ENCODE measurements at places on chromosomes 1 and 21. TPM values are rescaled to one million over a fixed set of nuclear protein-coding genes. Genes with fewer than 3 reads are reported as not detected.

GRCh38 chr1:107648071-107648470, 316.9 kb downstream of the VAV3 start:
- no peak for DNase-seq
- no peak overlapping the region for H3K4me3 ChIP-seq
- H3K27me3 ChIP-seq = no peaks in the 10 kb centered on the region
- H3K27ac ChIP-seq = no peak overlapping the region
- H3K4me1 ChIP-seq = no peaks in the 10 kb centered on the region

The LPAR3 gene
- total RNA-seq = not detected

The LRRIQ3 gene
- total RNA-seq = 0.23 TPM

The ADPRS gene
- 17.5 TPM for total RNA-seq

GRCh38 chr1:211843507-211844298, 13.1 kb upstream of the LPGAT1 start:
- no peak overlapping the region for H3K27ac ChIP-seq
- DNase-seq = no peak
- H3K36me3 ChIP-seq = no peaks in the 10 kb centered on the region

The LCE1B gene
- not detected for total RNA-seq

DNA sequence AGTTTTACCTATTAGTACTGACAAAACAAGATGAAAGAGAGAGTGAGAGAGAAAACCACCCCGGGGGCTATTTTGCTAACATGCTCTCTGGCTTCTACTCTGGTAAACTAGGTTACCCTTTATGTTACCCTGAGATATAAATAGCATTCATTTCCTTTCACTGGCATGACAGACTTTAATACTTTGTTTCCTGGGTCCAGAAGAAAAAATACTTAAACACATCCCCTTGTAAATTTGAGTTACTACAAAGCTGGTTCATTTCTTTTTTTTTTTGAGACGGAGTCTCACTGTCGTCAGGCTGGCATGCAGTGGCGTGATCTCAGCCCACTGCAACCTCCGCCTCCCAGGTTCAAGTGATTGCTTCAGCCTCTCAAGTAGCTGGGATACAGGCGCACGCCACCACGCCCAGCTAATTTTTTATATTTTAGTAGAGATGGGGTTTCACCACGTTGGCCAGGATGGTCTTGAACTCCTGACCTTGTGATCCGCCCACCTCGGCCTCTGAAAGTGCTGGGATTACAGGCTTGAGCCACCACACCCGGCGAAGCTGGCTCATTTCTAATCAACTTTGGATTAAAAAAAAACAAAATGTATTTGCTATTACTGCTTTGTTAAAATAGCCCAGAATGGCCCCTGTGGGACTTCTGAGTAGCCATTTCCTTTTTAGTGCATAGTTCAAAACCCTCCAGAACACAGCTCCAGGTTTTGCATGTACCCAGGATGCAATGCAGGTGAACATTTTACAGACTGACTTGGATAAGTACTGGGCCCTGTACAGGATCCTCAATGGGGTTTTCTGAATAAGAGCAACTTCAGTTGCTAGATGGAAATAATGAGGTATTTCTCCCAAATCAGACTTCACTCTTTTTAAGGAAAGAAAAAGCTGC, 20.6 kb downstream of the INPP5B start:
- no peak overlapping the region for H3K27ac ChIP-seq
- H3K4me1 ChIP-seq = no peaks in the 10 kb centered on the region
- no peak overlapping the region for H3K4me3 ChIP-seq
- no peaks in the 10 kb centered on the region for H3K27me3 ChIP-seq
- no peaks in the 10 kb centered on the region for H3K36me3 ChIP-seq
- no peak for DNase-seq

DNA sequence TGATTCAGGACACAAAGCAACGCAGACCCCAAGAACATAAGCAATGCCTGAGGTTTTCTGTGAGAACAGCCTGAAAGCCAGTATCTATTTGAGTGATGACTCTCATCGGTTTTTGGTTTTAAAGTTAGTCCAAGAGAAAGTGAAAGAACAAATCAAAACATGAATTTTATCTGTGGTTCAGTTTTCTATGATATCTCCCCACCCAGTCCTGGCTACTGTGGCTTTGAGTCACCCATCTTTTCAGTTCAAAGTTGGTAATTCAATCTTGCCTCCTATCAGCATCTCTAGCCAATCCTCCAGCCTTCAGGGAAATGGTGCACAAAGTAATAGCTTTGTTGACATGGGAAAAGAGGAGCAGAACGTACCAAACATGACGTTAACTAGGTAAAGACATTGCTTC, 40.5 kb upstream of the KRTAP19-8 start:
- no peak overlapping the region for H3K4me3 ChIP-seq
- H3K27ac ChIP-seq = no peak overlapping the region
- DNase-seq = no peak
- H3K36me3 ChIP-seq = no peaks in the 10 kb centered on the region

DNA sequence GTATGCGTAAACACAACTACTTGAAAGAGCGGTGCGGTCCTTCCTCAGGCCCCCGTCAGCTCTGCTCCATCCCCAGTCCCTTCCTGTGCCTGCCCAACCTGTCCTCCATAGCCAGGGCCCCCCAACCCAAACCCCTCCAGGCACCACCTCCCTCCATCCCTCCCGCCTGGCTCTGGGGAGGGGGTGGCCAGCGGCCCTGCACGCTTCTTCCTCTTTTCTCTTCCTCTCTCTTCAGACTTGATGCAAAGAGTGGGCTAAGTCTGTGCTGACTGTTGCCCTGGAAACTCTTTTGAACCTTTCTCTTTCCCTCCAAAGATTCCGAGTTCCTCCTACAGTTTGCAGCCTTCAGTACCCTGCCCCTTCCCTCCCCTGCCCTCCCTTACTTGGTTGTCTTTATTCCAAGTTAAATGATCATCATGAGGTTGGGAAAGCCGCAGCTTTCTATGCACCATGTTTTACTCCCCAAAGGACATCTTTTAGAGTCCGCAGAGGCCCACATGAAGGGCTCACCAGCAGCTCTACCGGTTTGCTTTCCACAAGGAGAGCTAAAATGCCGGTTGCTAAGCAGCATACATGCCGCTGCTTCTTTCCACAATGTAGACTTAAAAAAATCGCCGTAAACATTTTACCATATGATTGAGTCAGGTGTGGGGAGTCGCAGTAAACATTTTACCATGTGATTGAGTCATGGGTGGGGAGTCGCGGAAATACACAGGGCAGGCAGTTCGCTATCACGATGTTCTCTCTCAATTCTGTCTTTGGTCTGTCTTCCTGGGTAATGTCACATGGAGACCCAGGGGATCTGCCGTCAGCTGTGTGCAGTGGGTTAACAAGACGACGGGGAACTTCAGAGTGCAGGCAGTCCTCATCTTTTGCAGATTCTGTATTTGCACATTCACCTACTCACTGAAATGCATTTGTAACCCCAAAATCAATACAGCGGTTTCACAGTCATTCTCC, 525.3 kb downstream of the KIF26B start:
- peaks cover 2% of the 10 kb centered on the region for H3K4me1 ChIP-seq
- no peaks in the 10 kb centered on the region for H3K27me3 ChIP-seq
- DNase-seq = no peak
- H3K27ac ChIP-seq = no peak overlapping the region

The OR2T11 gene
- total RNA-seq = not detected

DNA sequence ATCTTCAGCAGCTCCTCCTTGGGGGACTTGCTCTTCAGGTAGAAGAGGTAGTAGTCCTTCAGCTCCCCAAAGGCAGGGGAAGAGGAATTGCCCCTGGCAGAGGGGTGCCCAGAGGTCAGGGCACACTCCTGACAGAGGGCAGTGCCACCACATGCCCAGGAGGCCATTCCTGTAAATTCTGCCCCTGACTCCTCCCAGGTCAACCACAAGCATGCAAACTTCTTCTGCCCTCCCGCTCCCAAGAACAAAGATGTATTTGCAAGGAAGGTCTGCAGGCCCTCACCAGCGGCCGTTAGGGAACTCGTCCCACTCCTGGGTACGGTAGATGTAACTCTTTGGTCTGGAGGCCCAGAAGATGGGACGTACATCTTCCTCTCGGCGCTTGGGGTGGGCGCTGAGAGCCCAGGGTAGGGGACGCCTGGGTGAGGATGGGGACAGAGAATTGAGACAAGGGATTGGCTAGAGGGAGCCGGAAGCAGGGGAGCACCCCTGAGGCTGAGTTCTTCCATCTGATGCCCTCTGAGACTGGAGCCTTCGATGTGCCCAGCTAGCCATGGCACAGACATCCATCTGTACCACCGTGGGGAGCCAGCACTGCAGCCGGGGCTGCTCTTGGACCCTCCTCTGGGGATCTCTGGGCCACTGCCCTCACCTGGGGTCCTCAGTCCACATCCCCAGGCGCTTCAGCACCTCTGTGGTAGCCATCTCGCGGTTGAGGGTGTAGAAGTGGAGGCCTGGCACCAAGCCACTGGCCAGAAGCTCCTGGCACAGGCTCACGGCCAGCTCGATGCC, 11.1 kb downstream of the MTHFR start:
- H3K36me3 ChIP-seq = peaks cover 1% of the 10 kb centered on the region
- peaks cover 19% of the 10 kb centered on the region for H3K4me1 ChIP-seq
- no peak overlapping the region for H3K27ac ChIP-seq
- H3K27me3 ChIP-seq = no peaks in the 10 kb centered on the region

The PLD5 gene
- total RNA-seq = 1.8 TPM

DNA sequence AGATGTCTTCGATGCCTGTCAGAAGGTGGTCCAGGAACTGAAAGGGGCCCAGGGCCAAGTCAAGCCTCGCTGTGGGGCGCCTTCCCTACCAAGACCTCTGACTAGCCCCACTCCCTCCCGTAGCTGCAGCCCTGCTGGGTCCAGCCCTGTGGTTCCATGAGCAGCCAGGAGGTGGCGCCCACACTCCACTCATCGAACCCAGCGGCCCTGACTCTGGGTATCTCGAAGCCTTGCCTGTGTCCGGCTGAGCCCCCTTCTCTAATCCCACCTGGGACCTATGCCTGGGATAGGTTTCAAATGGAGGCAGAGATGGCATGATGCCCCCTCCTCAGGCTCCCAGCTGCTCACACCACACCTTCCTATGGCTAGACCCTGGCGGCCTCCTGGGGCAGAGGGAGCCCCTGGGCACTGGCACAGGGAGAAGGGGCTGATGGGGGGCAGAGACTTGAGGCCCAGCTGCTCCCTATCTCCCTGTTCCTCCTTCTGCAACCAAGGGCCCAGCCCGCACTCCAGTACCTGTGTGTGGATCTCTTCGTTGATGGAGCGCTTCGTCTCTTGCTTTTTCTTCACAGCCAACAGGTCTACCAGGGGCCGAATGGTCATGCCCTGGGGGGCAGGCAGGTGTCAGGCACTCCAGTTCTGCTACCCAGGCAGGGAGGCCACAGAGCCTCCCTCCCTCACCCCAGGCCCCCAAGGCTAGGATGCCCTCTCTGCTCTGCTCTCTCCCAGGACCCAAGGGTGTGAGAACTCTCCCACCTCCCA, 52.0 kb downstream of the SLC9A1 start:
- H3K27ac ChIP-seq = no peak overlapping the region
- DNase-seq = peak; percentile 65

The SLC1A7 gene
- total RNA-seq = not detected

The CNN3 gene
- total RNA-seq = 286 TPM

The CYP4X1 gene
- total RNA-seq = 5.5 TPM

DNA sequence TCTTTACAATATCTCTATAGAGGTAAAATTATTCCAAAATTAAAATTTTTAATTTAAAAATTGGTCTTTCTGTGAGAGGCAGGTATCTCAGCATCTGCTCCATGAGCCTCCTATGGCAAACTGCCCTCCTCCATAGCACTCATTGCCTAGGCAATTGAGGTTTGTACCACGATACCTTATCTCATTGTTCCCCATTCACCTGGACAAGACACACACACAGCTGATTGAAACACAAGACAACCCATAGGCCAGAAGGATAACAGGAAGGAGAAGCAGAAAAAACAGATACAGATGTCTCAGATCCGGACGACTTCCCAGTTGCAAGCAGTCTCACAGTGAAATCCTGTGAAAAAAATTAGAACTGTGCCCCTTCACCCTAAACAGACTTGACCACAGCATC, 24.3 kb downstream of the RHBDL2 start:
- H3K27ac ChIP-seq = no peak overlapping the region
- peaks cover 4% of the 10 kb centered on the region for H3K4me1 ChIP-seq
- no peaks in the 10 kb centered on the region for H3K27me3 ChIP-seq
- H3K4me3 ChIP-seq = no peak overlapping the region
- H3K36me3 ChIP-seq = no peaks in the 10 kb centered on the region
- no peak for DNase-seq

- peaks cover 8% of the 10 kb centered on the region for H3K27me3 ChIP-seq
- peak within 1 kb of the TSS; percentile 58 for H3K4me3 ChIP-seq
- no peak for DNase-seq
- no peaks in the 10 kb centered on the region for H3K36me3 ChIP-seq
- no peak within 1 kb of the TSS for H3K27ac ChIP-seq
- H3K4me1 ChIP-seq = peaks cover 37% of the 10 kb centered on the region
Measured at GRCh38 chr1:212699625-212700222, at the start of gene BATF3. Gene BATF3 (minus strand): TSS chr1:212699840. CDS start chr1:212699762, 78 bp downstream.

- no peak overlapping the region for H3K27ac ChIP-seq
- H3K4me3 ChIP-seq = no peak overlapping the region
- DNase-seq = no peak
- H3K27me3 ChIP-seq = no peaks in the 10 kb centered on the region
- no peaks in the 10 kb centered on the region for H3K36me3 ChIP-seq
Measured at GRCh38 chr1:217188280-217189237, 442.3 kb downstream of the GPATCH2 start.

The B3GALT2 gene
- not detected for total RNA-seq
